ENCODE measurements at places on chromosomes 12 and 14. TPM values are rescaled to one million over a fixed set of nuclear protein-coding genes. Genes with fewer than 3 reads are reported as not detected.

DNA sequence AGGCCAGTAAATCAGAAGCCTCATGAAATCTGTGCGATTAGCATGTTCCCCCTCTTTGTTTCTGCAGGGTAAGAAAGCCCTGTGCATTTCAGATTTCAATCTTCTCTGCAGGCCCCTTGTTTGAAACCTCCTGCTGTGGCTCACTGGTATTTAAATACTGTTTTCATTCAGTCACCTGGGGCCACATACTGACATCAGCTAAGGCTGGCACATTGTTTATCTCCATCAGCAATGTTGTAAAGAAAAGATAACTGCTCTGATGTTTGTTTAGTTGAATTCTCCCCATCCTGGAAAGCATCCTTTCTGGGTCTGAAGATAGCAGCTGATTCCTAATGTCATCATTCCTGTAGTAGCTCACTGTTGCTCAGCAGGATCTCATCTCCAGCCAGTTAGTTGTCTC lies 554.9 kb downstream of the NRXN3 start:
- DNase-seq: no peak

- no peak for DNase-seq
Observed at GRCh38 chr12:52195065-52195730, 3.4 kb upstream of the KRT80 start.

DNA sequence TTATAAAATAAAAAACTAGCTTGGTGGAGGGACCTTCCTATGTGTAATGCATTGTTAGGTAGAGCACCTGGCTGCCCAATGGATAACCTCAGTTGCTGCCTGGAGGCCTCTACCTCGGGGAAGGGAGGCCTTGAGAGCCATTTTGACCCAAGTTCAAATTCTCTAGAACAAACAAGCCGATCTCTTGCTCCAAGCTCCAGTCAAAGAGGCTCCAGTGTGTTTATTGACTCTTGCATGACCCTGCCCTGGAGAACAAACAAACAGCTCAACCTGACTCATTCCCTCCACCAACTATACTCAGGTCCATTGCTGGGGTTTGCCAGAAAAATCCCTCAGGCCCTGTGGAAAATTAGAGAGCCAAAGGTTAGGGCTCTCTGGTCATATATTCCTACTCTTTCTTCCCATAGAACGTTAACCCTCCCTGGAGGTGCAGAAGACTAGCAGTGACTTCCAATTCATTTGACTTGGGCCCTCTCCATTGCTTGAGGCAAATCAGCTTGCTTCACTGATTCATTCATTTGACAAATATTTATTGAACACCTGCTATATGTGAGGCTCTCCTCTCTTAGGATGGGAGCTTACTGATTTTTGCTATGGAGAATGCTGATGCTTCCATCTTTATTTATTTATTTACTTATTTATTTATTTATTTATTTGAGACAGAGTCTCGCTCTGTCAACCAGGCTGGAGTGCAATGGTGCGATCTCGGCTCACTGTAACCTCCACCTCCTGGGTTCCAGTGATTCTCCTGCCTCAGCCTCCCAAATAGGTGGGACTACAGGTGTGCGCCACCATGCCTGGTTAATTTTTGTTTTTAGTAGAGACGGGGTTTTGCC lies 73.7 kb upstream of the CISTR start:
- no peak for DNase-seq

DNA sequence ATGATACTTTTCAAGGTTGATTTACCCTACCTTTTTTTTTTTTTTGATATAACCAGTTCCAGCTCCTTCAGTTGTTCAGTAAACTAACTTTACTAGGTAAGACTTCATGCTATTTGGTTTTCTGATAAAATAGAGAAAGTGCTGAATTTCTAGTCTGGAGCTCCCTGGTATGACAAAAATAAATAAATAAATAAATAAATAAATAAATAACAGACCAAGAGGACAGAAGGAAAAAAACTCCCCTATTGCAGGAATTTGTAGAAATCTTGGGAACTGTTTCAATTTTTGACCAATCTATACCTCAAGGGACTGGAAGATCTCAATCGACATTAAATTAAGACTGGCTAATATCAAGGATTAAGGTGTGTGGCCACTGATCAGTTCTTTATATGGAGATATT lies 230.7 kb upstream of the PDZRN4 start:
- DNase-seq: no peak

DNA sequence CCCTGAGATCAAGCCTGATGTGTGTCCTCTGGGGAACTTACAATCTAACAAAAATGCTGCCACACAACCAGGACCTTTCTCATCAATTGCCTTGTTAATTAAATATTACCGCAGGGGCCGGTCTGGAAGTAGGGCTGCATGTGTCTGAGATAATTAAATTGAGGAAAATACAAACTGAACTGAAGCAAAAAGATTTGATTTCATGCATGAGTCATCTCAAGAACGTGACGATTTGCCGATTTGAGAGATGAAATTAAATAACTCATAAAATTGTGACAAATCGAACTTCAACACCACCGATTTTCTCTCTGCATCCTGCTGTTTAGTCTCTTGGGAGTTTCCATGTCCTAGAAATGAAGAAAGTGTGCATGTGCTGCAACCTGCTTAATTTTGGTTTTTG lies 94.6 kb upstream of the DAAM1 start:
- DNase-seq: no peak

DNA sequence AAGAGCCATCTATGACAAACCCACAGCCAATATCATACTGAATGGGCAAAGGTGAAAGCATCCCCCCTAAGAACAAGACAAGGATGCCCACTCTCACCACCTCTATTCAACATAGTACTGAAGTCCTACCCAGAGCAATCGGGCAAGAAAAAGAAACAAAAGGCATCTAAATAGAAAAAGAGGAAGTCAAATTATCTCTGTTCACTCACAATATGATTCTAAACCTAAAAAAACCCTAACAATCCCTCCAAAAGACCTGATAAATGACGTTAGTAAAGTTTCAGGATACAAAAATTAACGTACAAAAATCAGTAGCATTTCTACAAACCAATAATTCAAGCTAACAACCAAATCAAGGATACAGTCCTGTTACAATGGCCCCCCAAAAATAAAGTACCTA lies 26.9 kb downstream of the MDM1 start:
- DNase-seq: no peak

DNA sequence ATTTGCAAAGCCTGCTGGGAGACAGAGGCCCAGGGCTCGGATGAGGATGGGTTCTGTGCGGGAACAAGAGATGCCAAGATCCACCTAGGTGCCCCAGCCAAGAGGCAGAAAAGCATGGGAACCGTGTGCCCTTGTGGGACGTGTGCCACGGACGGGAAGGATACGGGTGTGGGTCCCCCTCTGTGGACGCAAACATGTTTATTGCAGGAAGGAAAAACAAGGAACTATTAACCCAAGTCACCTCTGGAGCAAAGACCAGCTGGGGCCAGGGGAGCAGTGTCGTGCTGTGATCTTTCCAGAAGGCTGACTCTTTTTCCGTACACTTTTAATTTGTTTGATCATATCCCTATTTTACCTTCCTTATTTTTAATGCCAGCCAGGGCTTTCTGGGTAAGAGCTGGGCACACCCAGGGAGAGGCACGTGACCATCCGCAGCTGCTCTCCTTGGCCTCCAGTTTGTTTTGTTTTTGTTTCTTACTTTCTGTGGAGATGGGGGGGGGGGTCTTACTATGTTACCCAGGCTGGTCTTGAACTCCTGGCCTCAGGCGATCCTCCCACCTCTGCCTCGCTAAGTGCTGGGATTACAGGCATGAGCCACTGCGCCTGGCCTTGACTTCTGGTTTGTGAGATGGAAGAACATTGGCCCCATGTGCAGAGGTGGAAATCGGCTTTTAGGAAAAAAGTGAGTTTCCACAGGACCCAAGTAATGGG lies 20.7 kb downstream of the SCARB1 start:
- DNase-seq: no peak

GRCh38 chr12:24278832-24279231 lies 329.4 kb upstream of the SOX5 start:
- DNase-seq: no peak

DNA sequence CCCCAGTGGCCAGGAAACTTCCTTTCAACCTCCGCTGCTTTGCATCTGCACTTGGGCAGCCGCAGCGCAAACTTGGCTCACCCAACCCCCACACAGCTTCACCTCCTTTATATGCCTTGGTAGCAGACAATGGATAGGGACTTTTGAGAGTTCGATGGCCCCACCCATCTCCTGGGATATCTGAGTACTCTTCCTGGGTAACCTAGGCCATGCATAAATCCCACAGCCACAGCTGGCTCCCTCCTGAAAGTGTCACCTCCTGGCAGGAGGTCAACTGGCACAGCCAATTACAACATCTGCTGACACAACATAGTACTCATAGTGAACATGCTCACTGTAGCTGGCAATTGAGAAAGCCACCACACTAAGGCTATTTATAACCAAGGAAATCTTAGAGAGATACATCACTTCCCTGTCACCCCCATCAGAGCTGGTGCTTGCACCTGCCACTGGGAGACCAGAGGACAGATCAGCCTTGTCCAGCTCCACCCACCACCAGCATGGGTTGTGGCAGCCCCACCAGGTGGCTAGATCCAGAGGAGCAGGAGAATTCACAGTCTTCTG lies 410.0 kb downstream of the SYT1 start:
- no peak for DNase-seq

DNA sequence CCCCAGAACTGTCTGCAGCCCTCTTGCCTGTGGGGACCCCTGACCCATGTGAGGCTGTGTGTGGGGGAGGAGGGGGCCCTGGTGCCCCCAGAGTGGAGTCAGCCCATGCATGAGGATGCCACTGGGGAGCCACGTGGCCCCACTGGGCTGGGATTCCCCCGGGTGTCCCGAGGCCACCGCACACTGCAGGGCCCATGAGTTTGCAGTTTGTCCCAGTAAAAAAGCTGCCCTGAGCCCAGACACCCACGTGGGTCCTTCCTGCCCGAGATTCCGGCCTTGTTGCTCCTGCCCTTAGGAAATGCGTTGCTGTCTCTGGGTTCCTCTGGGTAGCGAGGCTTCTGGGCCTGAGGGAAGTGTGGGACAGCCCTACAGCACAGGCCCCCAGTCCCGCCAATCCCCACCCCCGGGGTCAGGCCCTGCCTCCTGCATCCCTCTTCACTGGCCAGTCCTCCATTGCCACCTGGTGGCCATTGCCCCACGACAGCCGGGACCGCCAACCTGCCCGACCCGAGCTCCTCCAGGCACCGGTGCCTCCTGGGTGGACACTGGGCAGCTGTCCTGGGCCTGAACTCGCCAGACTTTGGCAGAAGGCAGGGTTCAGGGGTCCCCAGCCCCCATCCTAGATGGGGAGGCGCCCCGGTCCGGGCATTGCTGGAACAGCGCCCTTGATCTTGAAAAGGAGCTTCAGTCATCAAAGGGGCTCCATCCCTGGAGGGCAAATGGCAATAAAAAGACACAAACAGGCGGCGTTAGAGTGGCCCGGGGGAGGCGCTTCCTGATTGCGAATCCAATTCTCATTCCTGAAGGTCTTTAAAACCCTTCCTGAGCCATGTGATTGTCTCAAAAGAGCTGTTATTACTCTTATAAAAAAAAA lies 15.6 kb upstream of the C14orf180 start:
- DNase-seq: peak; percentile 55

DNA sequence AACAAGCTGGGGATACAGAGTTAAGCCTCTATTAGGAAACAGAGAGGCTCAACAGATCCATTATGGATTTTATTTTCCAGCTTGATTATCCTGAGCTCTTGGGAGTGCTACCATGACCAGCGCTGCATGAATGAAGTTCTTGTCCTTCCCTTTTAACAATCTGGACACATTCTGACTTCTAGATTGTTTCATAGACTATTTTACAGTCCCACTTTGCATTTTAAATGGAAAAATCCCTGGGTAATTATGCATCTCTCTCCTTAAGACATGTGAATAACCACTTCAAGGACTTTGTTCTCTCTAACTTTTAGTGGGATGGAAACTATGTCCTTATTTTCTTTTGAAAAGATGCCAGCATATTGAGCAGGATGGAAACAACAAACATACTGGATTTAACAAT lies 2.0 kb downstream of the CCDC198 start:
- DNase-seq: no peak

GRCh38 chr12:53775478-53776145 lies 23.8 kb upstream of the CISTR start:
- DNase-seq: no peak

- DNase-seq: no peak
Observed at GRCh38 chr12:45284096-45284901, 68.4 kb downstream of the ANO6 start.

DNA sequence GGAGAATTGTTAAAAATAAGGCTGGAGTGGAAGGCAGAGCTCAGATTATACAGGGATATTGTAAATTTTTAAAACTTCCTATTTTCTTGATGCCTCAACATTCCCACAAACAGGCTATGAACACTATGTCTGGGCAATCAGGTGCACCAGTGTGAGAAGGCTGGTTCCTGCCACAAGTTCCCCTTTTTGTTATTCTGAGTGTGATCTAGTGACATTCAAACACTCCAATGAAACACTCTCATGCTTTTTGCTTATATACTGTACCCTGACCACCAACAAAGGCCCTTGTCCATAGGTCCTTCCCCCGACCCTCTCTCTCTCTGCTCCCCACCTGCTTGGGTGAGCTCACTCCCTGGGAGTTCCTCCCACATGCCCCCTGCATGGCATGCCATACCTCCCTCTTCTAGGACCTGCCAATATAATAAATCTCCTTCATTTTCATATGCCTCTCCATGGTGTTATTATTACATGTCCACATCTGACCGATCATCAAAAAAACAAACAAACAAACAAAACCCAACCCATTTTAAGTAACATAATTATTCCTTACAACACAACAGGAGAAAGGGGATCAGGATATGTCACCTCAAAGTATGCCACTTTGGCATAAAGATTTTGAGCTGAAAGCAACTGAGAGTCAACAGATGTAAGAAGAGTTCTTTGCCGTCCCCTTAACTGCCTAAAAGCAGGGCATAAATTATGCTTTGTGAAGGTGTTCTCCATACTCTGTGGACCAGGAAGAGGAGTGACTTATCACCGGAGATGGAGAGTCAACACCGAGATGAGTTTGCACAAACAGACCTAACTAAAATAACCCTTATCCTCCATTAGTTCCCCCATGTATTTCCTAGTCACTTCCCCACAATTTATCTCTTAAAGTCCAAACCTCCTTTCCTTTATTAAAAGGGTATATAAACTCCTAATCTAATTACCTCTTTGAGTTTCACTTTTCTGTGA lies 42.5 kb upstream of the CATSPERB start:
- DNase-seq: no peak

DNA sequence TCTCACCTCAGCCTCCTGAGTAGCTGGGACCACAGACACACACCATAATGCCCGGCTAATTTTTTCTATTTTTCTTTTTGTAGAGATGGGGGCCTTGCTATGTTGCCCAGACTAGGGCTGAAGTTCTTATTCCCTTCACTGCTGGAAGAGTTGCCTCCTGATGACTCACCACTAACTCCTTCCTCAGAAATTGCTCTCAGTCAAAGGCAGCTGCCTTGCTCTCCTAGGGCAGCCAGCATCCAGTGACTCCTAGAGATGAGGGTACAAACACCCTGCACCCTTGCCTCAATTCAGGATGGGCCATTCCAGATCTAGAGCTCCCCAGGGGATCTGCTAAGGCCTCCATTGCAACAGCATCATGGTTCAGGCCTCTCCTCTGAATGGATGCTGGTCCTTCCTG lies 54.0 kb upstream of the RASSF8 start:
- no peak for DNase-seq

The PLXNC1 gene
- polyA plus RNA-seq: 7.7 TPM

The PPTC7 gene
- 19.0 TPM for polyA plus RNA-seq
